T-helper 22 cell (primary cell): ENCODE measurements at places on chromosomes 1 and 21.

DNA sequence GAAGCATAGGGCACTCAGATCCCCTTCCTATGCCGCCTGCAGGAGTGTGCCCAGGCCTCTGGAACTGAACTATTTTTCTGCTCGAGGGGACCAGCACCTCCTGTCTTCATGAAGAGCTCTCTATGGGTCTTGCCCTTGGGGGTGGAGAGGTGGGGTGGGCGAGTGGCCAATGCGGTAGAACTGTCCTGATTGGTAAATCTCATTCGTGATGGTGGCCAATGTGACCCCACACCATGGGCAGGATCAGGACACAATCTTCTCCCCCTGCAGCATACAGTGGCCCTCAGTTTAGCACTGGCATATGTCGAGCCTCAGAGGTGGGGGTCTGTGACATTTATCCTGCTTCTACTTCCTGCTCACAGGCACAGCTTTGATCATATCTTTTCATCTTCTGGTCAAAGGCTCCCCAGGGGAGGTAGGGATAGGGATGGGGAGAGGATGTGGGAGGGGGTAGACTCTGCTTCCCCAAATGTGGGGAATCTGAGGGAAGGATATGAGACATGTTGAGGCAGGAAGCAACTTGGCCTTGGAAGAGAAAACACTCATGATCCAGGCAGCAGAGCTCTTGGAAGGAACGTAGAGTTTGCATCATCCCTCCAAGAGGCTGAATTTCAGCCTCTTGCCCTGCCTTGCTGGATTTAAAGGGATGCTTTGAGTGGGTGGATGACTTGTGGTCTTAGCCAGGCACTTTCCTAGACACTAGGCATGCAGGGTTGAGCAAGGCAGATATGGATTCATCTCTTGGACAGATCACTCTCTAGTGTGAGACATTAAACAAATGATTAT is 81.8 kb downstream of the LAMC2 start:
- DNase-seq, result no peak

DNA sequence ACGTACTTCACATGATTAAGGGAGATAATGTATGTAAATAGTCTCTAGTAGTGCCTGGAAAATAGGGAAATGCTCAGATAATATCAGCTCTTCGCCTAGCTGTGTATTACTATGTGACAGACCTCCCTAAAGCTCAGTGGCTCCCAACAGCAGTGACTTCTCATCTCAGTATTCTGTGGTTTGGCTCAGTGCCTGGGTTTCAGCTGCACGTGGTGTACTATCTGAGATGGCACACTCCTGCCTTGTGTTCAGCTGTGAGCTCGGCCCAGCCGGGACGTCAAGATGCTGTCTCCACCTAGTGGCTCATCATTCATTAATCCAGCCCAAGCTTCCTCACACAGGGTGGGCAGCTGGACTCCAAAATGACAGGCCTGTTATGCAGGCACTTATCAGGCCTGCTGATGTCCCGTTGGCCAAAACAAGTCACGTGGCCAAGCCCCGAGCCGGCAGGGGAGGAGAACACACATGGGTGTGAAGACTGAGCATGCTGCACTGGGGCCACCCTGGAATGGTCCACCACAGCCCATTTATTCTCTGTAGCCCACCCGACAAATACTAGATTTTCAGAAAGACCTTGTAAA is 17.8 kb downstream of the SLFNL1 start:
- peak; percentile 64 for DNase-seq

- DNase-seq, result no peak
These were observed 393.2 kb downstream of the RWDD3 start for GRCh38 chr1:95627244-95627643.

DNA sequence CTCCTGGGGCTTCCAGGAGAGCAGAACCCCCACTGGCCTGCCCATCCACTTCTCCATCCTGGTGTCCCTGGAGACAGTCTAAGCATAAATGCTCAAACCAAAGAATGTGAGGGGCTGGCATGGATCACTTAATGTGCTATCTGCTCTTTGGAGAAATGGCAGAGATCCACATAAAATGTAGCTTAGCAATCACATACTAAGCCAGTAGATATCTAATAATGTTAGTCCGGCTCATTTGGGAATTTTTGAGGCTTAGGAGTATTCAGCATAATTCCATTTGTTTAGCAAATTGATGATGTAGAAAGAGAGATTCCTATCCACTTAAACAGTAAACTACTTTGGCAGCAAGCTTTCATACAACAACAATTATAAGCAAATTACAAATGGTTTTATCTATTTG is 90.7 kb downstream of the TENT5C start:
- DNase-seq, result no peak

DNA sequence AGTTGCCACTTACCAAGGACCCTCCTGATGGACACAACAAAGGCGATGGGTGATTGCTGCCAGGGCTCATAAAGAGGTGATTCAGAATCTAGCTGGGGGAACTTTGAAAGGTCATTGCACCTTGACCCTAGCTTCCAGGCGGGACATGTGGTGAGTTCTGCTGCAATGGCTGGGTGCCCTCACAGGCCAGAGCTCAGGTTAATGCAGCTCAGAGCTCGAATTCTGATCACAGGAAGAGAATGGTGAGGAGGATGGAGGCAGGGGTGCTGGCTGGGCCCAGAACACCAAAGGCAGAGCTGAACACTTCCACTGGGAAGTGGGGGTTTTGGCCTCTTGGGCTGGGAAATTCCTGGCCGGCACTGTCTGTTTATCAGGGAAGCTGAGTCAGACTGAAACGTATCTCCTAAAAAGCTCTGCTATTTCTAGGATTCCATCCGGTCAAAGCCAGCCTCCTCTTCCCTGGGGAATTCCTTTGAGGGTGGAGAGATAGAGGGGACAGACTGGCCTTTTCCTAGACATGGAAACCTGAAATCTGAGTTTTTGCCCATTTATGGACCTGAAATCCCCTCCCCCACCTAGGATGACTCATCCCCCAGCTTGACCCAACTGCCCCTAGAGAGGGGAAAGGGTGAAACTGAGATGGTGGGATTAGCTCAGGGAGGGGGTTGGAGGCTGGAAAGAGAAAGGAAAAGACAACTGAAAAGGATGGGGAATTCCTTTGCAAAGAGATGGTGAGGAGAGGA is 27.2 kb downstream of the NUAK2 start:
- DNase-seq, result no peak

GRCh38 chr1:243623841-243624240 is 226.2 kb downstream of the AKT3 start:
- DNase-seq, result no peak

GRCh38 chr1:227169343-227169742 is 148.9 kb downstream of the CDC42BPA start:
- no peak for DNase-seq

DNA sequence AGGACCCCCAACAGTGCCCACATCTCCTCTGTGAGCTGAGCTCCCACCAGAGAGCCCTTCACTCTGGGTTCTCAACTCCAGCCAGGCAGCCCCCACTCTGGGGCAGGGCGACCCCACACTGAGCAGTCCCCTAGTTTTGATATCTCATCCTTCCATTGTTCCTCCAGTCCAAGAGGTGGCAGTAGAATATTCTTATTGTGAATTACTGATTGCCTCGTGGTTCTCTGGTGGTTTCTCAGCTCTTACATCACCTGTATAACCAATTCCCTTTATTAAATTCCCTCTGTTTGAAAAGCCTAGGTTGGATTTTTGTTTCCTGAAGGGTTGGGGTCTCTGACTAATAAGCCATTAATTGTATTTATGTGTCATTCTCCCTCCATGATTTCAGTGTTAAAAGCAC is 407.5 kb downstream of the SETD4 start:
- DNase-seq, result no peak

DNA sequence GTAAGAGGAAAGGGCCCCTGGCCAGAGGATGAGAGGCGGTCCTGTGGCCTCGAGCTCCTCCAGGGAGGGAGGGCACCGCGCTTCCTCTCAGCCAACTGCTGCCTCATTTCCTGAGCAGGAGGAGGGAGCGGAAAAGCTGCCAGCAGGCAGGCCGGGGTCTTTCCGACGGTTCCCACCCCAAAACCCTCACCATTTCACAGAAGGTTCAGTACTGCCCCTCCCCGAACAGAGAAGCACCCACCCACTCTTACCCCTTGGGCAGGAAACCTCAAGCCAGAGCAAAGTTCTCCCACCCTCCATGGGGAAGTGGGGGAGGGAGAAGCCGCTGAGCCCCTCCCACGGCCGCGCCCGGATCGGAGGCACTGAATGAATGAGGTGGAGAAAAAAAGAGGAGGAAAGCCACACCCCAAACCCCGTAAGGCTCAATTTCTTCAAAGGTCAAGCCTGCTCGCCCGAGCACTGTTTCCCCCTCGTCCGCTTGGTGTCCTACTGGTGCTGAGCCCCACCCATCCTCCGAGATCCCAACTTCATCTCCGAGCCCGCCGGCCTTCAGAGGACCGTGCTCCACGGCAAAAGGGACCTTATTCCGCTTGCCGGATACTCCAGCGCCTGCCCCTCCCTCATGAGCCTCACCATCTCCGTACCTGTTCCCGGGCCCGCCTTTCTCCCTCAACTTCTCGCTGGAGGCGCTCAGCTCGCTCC is 9.4 kb downstream of the TPM3 start:
- DNase-seq, result peak; percentile 71

- peak; percentile 44 for DNase-seq
These were observed 25.4 kb downstream of the PIGM start for GRCh38 chr1:160006312-160006940.

GRCh38 chr1:111139324-111139955 is 453 bp downstream of the DRAM2 start:
- DNase-seq, result peak; percentile 53

DNA sequence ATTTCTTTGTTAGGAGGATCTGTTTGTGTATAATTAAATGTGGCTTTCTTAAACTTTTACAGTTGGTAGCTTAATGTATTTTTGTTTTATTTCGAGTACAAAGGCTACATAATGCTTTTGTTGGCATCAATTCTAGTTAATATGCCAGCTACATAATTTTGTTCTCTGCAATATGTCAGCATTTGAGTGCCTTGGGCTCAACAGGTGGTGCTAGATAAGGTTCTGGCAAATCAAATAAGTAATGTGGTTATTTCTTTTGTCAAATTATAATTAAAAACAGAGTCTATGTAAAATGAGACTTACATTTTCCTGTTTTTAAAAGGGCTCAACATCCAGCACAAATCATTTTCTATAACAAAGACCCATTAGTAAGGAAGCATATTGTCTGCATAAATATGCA is 410.6 kb upstream of the NR5A2 start:
- DNase-seq, result no peak

GRCh38 chr1:10680487-10680886 is 116.0 kb downstream of the CASZ1 start:
- no peak for DNase-seq

GRCh38 chr21:25036775-25037174 is 570.5 kb downstream of the MRPL39 start:
- DNase-seq, result no peak

GRCh38 chr1:244400974-244401373 is 50.7 kb downstream of the ADSS2 start:
- DNase-seq, result no peak

- DNase-seq, result no peak
These were observed 777 bp downstream of the FLAD1 start for GRCh38 chr1:154983776-154984466.

GRCh38 chr1:53089478-53090226 is 27.6 kb downstream of the PODN start:
- DNase-seq, result no peak

DNA sequence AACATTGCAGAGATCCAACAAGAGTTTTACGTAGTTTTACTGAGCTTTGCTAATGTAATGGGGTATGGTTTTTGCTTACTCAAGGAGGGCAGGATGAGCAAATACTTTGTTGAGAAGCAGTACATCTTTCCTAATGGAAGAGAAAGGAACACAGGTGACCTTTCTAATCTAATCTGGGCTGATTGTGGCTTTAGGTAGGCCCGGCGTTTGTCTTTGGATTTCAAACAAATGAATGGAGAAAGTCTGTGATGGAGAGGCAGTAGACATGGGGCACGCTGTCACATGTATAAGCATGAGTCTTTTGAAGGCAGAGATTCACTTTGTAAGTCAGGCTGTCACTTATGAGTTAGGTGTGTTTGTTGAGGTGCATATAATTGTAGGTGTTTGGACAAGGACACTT is 1.7 kb downstream of the PLEKHM2 start:
- DNase-seq, result no peak

DNA sequence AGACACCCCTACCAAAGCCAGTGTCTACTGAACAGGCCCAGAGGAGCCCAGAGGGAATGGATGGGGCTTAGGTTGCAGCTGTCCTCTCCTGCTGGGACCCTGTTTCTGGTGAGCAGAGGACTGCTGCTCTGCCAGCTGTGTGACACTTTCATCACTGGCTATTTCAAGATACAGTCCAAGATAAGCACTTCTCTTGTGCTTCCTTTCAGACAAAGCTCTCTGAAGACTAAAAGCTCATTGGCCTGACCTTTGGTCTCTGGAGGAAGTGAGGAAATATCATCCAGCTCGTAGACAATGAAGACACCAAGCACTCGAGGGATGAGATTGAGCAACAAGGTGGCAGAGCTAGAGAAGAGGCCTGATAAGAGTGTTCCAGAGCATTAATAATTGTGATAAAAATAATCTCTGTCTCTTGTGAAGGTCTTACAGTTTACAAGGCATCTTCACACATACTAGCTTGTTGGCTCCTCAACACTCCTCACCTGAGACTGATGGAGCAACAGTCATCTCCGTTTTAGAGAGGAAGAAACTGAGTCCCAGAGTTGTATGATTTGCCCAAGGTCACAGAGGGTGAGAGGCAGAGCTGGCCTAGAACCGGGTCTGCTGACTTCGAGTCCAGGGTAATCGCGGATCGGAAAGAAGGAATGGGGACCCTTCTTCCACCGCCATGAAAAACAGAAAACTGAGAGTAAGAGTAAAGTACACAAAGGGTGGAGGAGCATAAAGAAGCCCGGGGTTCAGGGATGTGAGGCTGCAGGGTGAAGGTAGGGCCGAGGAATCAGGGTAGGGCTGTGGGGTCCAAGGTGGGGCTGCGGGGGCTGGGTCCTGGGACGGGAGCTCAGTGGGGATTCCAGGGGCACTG is 666 bp downstream of the PAFAH2 start:
- no peak for DNase-seq

- no peak for DNase-seq
These were observed 426.5 kb upstream of the BRINP3 start for GRCh38 chr1:190904091-190904695.

DNA sequence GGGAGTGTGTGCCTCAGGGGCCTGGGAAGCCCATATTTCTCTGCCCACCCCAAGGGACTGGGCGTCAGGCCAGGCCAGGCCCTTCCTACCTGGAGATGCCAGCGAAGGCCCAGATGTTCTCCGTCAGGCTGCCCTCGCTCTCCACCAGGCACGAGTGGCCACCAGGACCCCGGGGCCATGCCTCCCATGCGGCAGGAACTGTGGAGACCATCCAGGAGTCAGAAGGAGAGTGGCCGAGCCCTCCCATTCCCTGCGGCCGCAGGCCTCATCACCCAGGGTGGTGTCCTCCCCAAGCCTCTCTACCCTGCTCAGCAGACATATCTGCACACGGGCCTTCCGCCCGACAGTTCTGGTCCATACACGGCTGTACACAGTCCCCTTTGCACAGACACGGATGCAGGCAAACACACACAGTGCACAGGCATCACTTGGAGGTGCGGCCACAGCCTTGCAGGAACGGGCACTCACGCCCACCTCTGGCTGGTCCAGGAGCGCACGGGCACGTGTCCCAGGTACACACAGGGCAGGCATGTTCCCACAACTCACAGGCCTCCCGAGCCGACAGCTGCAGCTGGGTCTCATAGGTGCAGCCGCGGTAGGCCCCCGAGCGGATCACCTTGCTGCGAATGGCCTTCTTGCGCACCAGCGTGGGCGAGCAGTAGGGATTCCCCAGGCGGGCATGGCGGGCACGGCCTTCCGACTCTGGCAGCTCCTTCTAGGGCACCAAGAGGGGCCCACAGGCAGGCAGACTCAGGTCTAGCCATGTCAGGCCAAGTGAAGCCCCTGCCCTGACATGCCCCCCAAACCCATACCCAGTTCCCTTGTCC is 5.9 kb upstream of the KIF17 start:
- no peak for DNase-seq
